ENCODE measurements at places on chromosomes 7 and 10.

GRCh38 chr7:101915000-101915399, 97.6 kb downstream of the CUX1 start:
- DNase-seq = no peak

DNA sequence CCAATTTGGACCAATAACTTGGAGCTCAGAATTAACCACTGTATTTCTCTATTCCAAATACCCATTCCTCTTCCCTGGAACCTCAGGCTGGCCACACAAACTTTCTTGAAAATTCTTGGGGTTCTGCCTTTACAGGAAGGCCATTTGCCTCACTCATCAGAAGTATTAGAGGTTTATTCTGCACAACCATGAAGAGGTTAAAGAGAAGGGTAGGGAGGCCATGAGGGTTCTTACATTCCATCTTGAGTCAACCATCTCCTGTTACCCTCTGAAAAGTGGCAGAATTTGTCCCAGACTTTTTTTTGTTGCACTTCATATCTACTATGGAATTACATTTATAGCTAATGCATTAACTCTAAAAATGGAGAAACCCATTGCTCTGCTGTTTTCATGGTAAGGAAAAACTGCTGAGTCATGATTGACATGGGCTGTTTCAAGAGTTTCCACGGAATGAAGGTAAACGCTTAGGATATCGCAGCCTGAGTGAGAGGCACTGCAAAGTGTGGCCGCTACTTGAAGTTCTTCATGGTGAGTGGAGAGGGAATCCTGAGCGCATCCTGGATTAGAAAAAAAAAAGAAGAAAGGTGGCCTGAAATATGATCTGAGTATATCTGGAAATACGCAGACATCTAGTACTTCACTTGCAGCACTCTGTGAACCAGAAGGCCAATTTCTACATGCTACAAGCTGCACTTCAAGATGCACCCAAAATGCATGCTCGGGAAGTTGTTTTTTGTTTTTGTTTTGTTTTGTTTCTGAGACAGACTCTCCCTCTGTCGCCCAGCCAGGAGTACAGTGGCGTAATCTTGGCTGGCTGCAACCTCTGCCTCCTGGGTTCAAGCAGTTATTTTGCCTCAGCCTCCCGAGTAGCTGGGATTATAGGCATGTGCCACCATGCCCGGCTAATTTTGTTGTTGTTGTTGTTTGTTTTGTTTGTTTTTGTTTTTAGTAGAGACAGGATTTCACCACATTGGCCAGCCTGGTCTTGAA, 83.7 kb downstream of the KIAA1217 start:
- no peak for DNase-seq

GRCh38 chr7:2864204-2864985, 20.3 kb upstream of the GNA12 start:
- DNase-seq = no peak

GRCh38 chr7:71548746-71549145, 416.8 kb downstream of the GALNT17 start:
- peak; percentile 9 for DNase-seq

GRCh38 chr7:45027774-45028114, 27.7 kb downstream of the CCM2 start:
- no peak for DNase-seq

DNA sequence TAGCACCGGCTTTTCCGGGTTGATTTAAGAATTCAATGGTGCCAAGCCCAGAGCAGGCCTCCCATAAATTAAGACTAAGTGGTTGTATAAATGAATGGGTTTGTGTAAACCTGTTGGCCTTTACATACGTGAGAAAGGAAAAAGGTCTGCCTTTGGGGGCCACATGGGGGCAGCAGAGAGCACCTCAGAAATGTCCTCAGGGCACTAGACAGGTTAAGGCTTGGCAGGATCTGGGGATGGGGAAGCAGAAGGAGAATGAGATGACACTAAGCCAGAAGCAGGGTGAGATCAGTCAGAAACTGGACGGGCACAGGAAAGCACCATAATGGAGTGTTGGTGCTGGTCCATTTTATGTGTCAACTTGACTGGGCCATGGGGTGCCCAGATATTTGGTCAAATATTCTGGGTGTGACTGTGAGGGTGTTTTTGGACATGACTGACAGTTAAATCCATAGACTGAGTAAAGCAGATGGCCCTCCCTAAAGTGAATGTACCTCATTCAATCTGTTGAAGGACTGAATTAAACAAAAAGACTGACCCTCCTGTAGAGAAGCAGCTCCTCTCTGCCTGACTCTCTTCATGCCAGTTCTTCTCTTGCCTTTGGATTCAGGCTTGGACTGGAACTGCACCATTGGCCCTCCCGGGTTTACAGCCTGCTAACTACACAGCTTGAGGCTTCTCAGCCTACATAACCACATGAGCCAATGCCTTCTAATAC, 58.9 kb downstream of the FRMPD2 start:
- DNase-seq = peak; percentile 31

DNA sequence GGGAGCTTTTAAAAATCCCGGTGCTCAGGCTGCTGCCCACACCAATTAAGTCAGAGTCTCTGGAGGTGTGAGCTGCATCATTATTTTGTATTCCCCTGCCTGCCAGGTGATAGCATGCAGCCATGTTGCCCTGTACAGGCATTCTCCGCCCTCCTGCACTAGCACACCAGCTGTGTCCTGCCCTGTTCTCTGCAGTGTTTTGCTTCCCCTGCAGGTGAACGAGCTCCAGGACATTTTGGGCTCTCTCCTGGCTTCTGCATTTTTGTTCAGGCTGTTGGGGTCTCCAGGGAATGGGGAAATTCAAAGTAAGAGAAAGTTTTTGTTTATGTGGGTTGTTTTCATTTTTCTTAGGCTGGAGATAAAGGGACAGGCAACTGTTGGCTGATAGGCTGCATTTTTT, 271.0 kb upstream of the COBL start:
- no peak for DNase-seq

- DNase-seq = no peak
Measured at GRCh38 chr10:72333112-72334015, 21.4 kb downstream of the DNAJB12 start.

GRCh38 chr7:69095649-69096048, 502.6 kb upstream of the AUTS2 start:
- DNase-seq = no peak

DNA sequence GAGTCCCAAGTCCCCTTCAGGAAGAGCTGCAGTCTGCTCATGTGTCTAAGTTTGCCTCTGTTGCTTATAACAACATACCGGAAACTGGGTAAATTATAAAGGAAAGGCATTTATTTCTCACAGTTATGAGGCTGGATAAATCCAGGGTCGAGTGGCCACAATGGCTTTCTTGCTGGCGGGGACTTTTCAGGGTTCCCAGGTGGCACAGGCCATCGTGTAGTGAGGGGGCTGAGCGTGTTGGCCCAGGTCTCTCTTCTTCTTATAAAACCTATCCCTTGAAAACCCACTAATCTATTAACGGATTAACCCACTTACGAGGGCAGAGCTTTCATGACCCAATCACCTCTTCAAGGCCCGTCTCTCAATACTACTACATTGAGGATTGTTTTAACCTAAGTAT, 8.7 kb downstream of the VIPR2 start:
- no peak for DNase-seq

GRCh38 chr7:133887459-133887858, 239.7 kb upstream of the LRGUK start:
- no peak for DNase-seq

- no peak for DNase-seq
Measured at GRCh38 chr10:133401500-133401899, 7.5 kb downstream of the MTG1 start.

DNA sequence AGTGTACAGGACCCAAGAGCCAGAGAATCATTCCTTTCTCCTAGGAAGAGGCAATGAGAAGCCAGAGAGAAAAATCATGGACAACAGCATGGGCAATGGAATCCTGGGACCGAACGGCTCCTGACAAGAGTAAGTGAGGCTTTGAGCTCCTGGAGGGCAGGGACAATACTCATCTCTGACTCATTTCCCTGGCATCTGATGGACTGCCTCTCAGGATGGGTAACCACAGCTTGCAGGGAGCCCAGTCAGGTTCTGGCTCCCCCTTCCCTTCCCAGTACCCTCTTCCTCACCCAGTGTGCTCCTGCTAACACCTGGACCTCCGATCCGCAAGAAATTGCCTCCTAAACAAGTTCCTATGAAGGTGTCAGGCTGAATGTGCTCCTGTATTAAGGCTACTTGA, 51.2 kb upstream of the SORCS3 start:
- peak; percentile 63 for DNase-seq

DNA sequence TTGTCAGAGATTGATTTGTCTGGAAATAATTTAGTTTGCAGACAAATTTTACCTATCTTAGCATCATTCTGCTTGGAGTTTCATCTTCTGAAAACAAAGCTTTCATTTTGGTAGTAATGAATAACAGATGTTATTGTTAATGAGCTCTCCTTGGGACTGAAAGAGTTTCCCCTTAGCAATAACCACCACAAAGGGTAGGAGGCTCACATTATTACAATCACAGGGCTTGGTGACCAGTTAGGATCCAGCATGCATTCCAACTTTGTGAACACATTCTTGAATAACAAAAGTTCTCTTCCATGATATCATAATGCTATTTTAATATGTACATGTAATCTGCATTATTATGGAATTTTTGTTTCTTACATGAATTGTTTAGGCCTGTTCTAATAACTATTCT, 148.8 kb upstream of the VWC2 start:
- no peak for DNase-seq

DNA sequence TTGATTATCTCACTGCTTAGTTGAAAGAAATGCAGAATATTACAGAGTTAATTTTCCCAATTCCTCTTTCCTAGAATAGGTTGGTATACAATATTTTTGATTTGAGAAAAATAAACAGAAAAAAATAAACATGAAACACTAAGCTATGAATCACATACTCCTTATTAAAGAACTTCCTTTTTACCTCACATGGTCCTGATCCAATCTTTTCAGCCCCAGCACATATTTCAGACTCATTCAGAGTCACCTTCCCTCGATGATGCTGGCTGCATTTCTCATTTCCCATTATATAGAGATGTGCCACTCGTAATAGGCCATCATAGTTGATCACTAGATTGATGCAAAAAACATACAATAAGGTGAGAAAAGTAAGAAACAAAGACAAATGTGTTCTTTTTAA, 64.6 kb downstream of the HGF start:
- DNase-seq = no peak

DNA sequence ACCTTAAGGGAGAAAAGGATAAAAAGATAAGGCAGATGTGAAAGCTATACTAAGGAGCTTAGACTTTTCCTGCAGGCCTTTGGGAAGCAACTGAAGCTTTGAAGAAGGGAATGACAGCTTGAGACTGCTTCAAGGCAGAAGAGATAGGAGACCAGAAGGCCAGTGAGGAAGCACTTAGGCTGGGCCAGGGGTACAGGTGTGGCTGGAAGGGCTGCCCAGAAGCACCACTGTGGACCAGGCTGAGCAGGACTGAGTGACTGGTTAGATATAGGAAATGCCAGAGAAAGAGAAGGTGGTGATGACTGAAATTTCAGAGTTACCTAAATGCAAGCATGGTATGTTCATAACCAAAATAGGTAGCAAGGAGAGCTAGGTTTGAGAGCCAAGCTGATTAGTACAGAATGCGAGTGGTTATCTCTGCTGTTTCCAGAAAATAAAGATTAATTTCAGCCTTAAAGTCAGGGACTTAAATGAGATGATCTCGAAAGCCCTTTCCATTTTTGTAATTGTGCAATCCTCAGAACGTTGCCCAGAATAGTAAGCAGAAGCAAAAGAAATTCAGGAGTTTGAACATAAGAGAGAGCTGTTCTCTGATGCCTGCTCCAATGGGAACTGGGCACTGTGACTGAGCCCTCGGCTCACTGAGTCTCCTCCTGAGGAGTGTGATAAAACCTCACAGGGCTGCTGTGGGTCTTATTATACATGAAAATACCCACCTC, 54.9 kb downstream of the MET start:
- no peak for DNase-seq

GRCh38 chr7:73328696-73329095, 735 bp downstream of the FKBP6 start:
- no peak for DNase-seq

GRCh38 chr10:96360766-96361165, 2.0 kb upstream of the OPALIN start:
- no peak for DNase-seq

DNA sequence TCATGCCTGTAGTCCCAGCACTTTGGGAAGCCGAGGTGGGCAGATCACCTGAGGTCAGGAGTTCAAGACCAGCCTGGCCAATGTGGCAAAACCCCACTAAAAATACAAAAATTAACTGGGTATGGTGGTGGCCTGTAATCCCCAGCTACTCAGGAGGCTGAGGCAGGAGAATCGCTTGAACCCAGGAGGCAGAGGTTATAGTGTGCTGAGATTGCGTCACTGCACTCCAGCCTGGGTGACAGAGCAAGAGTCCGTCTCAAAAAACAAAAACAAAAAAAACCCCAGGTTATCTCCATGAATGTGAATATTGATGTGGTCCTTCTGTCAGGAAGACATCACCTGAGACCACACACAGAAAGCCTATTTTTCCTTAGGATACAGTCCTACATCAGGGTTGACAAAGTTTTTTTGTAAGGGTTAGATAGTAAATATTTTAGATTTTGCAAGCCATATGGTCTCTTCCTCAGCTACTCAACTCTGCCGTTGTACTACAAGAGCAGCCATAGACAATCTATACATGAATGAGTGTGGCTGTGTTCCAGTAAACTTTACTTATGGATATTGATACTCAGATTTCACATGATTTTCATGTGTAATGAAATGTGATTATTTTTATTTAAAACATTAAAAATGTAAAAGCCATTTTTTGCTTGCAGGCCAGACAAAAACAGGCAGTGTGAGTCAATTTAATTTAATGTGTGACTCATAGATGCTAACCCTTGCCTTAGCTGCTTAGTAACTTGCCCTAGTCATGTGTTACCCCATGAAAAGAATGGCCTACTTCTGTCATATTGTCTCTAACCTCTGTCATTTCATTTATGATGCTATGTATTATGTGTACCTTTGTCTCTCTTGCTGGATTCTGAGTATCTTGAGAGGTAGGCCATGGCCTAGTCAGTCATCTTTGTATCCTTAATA, 78.1 kb downstream of the TPST1 start:
- peak; percentile 82 for DNase-seq

GRCh38 chr7:47080816-47081215, 501.1 kb downstream of the TNS3 start:
- DNase-seq = no peak

GRCh38 chr10:60661637-60662036, 116.6 kb upstream of the CDK1 start:
- peak; percentile 81 for DNase-seq

DNA sequence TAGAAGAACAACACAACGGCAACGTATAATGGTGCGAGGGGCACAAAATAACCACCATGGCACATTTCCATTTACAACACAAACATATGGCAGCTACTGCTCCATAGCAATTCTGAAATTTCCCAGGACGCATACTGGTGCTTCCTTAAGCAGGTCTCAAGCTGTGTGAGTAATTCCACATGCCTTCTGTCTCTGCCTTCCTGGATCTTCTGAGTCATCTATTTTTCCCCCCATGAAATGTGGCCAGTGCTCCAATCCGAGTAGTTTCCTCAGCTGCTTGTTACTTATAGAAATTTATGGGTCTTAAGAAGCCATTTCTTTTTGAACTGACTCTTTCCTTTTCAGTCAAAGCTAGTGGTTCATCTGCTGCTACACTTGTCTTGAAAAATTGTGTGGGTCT, 256.6 kb upstream of the KLF6 start:
- DNase-seq = no peak

- no peak for DNase-seq
Measured at GRCh38 chr10:54063514-54063913, 737.5 kb downstream of the PCDH15 start.

GRCh38 chr10:77077316-77077945, 560.2 kb downstream of the KCNMA1 start:
- DNase-seq = no peak

GRCh38 chr7:140390034-140390433, 8.3 kb downstream of the SLC37A3 start:
- DNase-seq = no peak

- peak; percentile 82 for DNase-seq
Measured at GRCh38 chr10:49138361-49138891, 4.6 kb upstream of the FAM170B start.
